ENCODE measurements at places on chromosomes 4 and X.

DNA sequence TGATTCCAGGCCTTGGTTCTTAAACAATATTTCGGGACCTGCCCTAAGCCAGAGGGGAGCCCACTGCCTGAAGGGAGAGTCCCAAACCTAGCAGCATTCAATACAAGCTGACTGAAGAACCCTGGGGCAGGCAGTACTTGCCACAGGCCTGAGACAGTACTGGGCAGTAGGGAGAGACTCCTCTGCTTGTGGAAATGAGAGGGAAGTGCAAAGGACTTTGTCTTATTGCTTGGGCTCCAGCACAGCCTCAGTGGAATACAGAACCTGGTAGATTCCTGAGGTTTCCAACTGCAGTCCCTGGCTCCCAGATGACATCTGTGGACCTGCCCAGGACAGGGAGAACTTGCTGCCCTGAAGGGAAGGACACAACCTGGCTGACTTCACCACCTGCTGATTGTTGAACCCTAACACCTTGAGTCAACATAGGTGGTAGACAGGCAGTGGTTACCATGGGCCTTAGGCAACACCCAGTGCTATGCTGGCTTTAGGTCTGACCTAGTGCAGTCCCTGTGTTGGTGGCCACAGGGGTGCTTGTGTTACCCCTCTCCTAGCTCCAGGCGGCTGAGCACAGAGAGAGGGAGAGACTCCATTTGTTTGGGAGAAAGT, 20.3 kb upstream of the ABCG2 start:
- DNase-seq, result no peak

GRCh38 chrX:23066588-23067281, 67.0 kb downstream of the DDX53 start:
- no peak for DNase-seq

- DNase-seq, result no peak
These were observed 17.8 kb upstream of the MAN2B2 start for GRCh38 chr4:6557185-6557584.

- DNase-seq, result no peak
These were observed 11.8 kb downstream of the PAPSS1 start for GRCh38 chr4:107708225-107708624.

DNA sequence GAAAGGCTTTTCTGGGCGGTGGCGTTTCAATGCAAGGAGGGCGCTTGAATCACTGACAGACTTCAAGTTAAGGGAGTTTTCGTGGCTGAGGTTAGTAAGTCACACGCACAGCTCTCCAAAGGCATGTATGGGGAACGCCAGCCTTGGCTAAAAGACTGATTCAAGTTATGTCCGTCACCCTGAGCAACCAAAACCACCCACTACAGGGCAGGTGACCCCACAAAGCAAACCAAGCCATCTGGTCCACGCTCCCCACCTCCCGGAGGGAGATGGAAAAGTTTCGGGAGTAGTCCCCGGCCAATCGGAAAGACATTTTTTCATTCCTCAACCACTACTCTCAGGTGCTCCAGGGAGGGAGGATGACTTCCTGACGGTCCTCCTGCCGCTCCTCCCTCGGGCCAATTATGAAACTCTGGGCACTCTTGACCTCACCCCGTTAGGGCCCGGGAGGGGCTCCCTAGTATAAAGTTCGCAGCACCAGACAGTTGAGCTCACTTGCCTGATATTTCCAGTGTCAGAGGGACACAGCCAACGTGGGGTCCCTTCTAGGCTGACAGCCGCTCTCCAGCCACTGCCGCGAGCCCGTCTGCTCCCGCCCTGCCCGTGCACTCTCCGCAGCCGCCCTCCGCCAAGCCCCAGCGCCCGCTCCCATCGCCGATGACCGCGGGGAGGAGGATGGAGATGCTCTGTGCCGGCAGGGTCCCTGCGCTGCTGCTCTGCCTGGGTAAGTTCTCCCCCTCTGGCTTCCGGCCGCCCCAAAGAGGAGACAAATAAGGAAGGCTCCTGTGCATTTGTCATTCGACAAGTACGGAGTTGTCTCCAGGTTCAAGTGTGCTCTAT, at the start of gene EREG:
Gene EREG (plus strand): TSS at position 494 of the 840 bp plus-strand sequence. CDS start 164 bp downstream, at position 658.
- peak; percentile 8 for DNase-seq

- no peak for DNase-seq
These were observed at the start of gene LRP2BP for GRCh38 chr4:185395238-185395955. Gene LRP2BP (minus strand): TSS chr4:185395924. CDS start chr4:185378186, 17,738 bp downstream.

DNA sequence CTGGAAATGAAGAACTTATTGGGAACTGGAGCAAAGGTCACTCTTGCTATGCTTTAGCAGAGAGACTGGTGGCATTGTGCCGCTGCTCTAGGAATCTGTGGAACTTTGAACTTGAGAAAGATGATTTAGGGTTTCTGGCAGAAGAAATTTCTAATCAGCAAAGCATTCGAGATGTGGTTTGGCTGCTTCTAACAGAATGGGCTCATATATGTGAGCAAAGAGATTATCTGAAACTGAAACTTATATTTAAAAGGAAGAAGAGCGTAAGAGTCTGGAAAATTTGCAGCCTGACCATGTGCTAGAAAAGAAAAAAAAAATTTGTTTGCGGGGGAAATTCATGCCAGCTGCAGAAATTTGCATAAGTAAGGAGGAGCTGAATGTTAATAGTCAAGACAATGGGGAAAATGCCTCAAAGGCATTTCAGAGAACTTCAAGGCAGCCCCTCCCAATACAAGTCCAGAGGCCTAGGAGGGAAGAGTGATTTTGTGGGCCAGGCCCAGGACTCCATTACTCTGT, 35.9 kb upstream of the PAPSS1 start:
- DNase-seq, result no peak
